ENCODE measurements at places on chromosomes 16 and 17. TPM values are rescaled to one million over a fixed set of nuclear protein-coding genes. Genes with fewer than 3 reads are reported as not detected.

CCL14 gene
- total RNA-seq: not detected

CD300E gene
- not detected for total RNA-seq

SLC13A5 gene
- 0.13 TPM for total RNA-seq

OR1A1 gene
- not detected for total RNA-seq

GAST gene
- not detected for total RNA-seq

TP53TG3B gene
- not detected for total RNA-seq

CSH1 gene
- total RNA-seq: not detected

SCN4A gene
- total RNA-seq: 0.04 TPM

CCP110 gene
- 8.9 TPM for total RNA-seq

LGALS9 gene
- 0.89 TPM for total RNA-seq

CD300LF gene
- total RNA-seq: not detected

B9D1 gene
- 42.6 TPM for total RNA-seq

TNP2 gene
- not detected for total RNA-seq

PYY gene
- not detected for total RNA-seq

TLCD2 gene
- total RNA-seq: 1.5 TPM

PRSS36 gene
- 0.91 TPM for total RNA-seq

NME1 gene
- total RNA-seq: 636 TPM

ZNF205 gene
- total RNA-seq: 10.9 TPM

SLC35G6 gene
- not detected for total RNA-seq

ITGB4 gene
- 44.5 TPM for total RNA-seq

RFNG gene
- total RNA-seq: 24.0 TPM

CCL4 gene
- not detected for total RNA-seq

NPTX1 gene
- 91.0 TPM for total RNA-seq

SLC12A3 gene
- not detected for total RNA-seq

NPIPB4 gene
- 39.4 TPM for total RNA-seq

AOC3 gene
- 1.5 TPM for total RNA-seq

KANSL1 gene
- total RNA-seq: 23.5 TPM

HAS3 gene
- 45.9 TPM for total RNA-seq

KRTAP4-6 gene
- total RNA-seq: not detected

ARHGDIG gene
- total RNA-seq: 2.9 TPM

Measured in A549 treated with DMSO at 1 μM for 4 hours (cell line).